ENCODE measurements at places on chromosomes 3 and 15.

- DNase-seq, result no peak
Observed at GRCh38 chr15:88447206-88447605, 20.0 kb downstream of the MRPL46 start.

GRCh38 chr15:34182942-34183341 lies 27.0 kb downstream of the KATNBL1 start:
- no peak for DNase-seq

DNA sequence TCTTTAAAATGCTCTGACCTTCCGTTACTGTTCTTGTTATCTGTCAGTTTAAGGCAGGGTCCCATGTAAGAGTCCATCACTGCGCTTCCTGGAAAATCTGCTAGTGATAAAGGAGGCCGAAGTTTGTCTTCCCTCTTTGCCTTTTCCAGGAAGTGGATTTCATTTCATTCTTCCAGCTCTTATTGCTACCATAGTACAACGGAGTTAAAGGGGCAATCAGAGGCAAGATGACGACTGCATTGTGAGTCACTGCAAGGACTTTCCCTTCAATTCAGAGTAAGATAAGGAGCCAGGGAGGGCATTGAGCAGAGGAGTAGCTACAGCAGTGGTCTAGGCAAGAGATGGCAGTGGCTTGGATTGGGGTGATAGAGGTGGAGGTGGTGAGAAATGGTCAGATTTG lies 17.2 kb upstream of the DET1 start:
- no peak for DNase-seq

DNA sequence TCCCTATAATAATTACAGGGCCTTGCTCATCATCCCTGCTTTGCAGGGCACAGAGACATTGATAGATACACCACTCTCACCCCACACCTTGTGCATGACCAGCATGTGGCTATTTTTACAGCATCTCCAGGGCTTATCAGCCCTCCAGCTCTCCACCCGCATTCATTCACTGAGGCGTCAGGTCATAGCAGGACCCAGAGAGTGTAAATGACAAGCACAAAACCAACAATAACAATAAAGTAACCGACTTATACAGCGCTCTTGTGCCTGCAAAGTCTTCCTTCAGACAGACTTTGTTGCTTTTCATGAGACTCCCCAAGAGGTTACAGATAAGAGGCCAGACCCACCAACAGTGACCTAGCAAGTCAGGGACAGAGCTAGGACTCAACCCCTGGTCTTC lies 80.7 kb downstream of the TLE3 start:
- DNase-seq, result no peak

DNA sequence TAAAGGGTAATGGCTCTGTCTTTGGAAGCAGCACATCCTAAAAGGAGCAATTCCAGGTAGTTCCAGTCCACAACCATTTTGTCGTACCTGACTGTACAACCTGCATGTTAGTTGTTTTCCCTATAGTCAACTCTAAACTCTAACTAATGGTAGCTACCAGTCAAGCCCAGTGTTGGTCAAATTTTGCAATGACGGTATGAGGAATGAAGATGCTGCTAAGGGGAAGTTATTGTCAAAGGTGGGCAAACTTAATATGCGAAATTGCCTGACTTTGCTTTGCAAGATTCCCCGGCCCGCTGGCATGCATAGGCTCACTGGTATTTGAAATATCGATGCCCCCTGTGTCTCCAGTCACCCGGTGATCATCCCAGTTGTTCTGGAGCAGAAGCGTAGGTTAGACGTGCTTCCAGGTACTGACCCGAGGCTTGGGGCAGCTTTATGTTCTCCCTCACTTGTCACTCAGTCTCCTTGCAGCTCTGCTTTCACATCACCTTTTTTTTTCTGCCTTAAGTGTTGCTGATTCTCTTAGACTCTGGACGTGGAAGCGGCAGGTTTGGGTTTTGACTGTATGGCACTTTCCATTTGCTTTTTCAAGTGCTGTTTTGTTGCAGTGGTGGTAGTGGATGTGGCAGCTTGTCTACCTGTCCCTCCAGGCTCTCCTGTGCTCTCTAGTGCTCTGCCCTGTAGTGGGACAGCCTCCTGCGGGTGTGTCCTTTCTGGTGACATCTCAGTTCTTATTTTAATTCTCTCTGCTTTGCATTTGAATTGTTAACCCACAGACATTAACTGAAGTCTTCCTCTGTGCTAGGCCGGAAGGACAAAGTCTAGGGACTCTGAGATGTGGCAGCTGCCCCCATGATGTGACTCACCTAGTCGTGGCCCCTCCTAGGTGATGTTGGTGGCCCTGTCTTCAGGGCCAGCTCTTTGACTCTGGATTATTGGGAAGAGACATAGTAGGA lies 95.8 kb upstream of the UMPS start:
- no peak for DNase-seq

DNA sequence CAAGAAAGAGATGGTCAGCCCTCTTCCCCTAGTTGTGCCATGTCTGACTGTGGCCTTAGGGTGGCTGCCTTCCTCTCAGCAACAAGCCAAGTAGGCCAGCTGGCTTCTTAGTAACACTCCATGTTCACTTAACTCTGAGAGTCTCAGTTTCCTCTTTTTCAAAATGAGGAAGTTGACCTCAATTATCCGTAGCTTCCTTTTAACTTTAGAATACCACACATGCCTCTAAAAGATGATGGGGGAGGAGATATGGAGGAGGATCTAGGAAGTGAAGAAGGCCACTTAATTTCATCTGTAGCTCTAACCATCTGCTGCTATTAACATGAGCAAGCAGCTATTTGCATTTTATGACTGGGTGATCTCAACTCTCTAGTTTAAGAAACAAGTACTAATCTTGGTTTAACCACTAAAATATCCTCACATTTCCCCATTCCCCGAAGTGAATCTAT lies 32.9 kb downstream of the CD200R1L start:
- DNase-seq, result no peak

- DNase-seq, result no peak
Observed at GRCh38 chr3:133837487-133838295, 32.1 kb downstream of the SRPRB start.
